B cell (primary cell): ENCODE measurements at places on chromosomes 2 and 18.
A peak's percentile ranks its signal among the peaks of the same experiment; 100 is the strongest.

- no peak for DNase-seq
These were observed 275.1 kb downstream of the TGIF1 start for GRCh38 chr18:3725115-3725514.

- no peak for DNase-seq
These were observed 124.2 kb upstream of the CELF4 start for GRCh38 chr18:37689841-37690240.

GRCh38 chr2:169036736-169037440 is 5.8 kb upstream of the ABCB11 start:
- DNase-seq, result no peak

- no peak for DNase-seq
These were observed 37.4 kb upstream of the RPL31 start for GRCh38 chr2:100964681-100965169.

- no peak for DNase-seq
These were observed 89.8 kb downstream of the HS6ST1 start for GRCh38 chr2:128228894-128229293.

- DNase-seq, result no peak
These were observed 10.2 kb upstream of the GPC1 start for GRCh38 chr2:240425236-240425615.

DNA sequence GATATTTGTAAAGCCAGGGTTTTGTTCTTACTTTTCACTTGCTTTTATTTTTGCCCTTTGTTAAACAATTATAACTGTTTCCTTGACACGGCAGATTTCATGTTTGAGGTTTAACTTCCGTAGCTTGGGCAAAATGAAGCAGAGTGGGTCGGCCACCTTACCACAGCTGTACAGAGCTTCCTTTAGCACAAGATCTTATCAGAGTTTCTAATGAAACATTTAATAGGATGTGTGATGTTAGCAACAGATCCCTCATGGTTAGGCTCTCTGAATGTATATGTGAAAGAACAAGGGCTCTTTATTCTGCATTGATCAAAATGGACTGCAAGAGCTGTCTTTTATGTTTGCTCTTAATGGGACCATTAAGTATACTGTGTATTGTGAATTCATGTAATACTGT is 22.3 kb downstream of the RNF125 start:
- peak; percentile 38 for DNase-seq

GRCh38 chr18:40249390-40250080 is 1705.5 kb upstream of the PIK3C3 start:
- DNase-seq, result no peak

- no peak for DNase-seq
These were observed 31.6 kb upstream of the SLC35F6 start for GRCh38 chr2:26732446-26732845.

- no peak for DNase-seq
These were observed 73.3 kb upstream of the MCFD2 start for GRCh38 chr2:46988733-46989481.

DNA sequence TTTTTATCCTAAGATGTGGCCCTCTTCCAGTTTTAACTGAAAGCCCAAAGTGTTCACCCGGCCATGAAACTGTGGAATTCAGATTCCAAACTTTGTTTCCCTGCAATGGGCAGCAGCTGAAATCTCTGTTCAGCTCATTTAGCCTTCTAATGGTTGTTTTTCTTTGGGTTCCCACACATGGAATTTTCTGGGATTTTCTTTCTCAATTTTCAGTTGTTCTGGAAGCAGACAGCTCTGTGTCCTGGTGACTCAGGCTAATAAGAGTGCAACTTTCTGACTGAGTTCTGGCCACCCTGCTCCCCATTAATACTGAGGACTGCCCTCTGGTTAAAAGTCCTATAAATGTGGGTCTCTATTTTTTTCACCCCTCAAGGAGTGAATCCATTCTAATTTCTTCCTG is 78.5 kb downstream of the PMS1 start:
- DNase-seq, result no peak

- no peak for DNase-seq
These were observed 418.3 kb upstream of the RAB12 start for GRCh38 chr18:8190980-8191379.

DNA sequence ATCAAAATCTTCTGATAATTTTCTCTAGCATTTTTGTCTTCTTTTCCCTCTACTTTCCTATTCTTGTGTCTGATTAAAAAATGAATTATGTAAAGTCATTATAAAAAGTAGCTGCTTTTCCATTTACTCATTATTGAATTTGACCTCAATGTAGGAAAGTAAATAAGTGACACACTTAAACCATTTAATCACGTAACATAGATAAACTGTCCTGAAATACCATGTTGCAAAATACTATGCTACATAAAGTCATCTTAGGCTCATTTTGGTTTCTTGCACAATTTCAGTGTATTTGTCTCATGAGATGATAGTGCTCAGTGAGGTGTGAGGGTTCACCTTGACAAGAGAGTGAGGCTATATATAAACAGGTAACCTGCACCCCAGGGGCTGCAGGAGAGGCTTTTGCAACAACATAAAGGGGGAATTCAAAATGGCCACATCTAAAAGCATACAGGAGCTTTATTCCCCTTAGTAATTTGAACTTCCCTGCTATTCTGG is 502.7 kb downstream of the RNF144A start:
- DNase-seq, result no peak

- no peak for DNase-seq
These were observed 74.2 kb upstream of the ST6GAL2 start for GRCh38 chr2:106959975-106960682.

DNA sequence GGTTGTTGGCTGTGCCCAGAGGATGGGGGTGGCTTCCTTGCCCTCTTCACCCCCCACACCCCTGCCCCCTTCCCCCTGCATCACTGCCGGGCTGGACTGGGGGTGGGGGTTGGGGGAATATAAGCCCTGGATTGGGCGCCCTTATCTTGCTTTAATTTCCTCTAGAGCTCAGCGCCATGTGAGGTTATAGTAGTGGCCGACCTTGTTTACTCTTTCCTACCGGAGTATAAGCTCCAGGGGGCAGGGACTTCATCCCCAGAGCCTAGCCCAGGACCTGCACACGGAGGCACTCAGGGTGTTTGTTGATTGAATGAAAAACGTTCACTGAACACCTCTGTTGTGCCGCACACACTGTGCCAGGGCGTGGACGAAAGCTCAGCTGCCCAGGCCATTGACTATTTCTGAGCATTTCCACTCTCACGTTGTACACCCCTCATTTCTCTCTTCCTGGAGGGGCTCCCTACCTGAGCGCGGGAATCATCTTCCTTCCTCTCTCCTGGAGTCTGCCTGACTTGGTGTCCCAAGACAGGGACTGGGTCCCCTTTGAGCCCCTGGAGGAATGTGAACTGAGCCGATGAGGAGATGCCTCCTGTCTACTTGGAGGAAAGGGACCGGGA is 9.3 kb upstream of the SPATA3 start:
- DNase-seq, result no peak

GRCh38 chr2:231711677-231712450 is 3.5 kb downstream of the PTMA start:
- no peak for DNase-seq

GRCh38 chr2:42153944-42154581 is 15.1 kb upstream of the EML4 start:
- DNase-seq, result no peak

DNA sequence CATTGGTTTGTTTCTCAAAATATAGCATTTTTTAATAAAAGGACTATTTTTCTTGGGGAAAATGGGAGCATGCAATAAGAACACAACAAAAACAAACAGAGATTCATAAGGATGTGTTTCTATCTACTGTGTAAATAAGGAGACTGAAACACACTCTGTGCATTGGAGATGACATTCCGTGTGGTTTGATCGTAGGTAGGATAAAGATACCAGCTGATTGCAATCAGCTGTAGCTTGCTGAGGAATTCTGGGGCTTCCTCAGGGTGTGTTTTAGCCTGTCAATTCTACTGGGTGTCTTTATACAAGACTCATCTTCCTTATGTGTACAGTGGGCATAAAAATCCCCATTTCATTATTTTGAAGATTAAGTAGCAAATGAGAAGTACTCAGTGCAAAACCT is 591.6 kb downstream of the DSC3 start:
- DNase-seq, result no peak

- DNase-seq, result peak; percentile 71
These were observed at the start of gene ABHD1 for GRCh38 chr2:27123302-27124150. TSS of gene ABHD1 (plus strand) at chr2:27123815. CDS start at chr2:27123949, 134 bp downstream.

- peak; percentile 71 for DNase-seq
These were observed 136.8 kb downstream of the NEDD4L start for GRCh38 chr18:58180738-58181353.

GRCh38 chr2:173866874-173867618 is 98.1 kb downstream of the SP3 start:
- no peak for DNase-seq

- DNase-seq, result no peak
These were observed 211.5 kb downstream of the IKZF2 start for GRCh38 chr2:212939777-212940531.

- DNase-seq, result no peak
These were observed 245.7 kb upstream of the REG3G start for GRCh38 chr2:78779761-78780160.

GRCh38 chr2:102184568-102184967 is 2.3 kb upstream of the IL1RL2 start:
- no peak for DNase-seq

- no peak for DNase-seq
These were observed 108.3 kb upstream of the LTBP1 start for GRCh38 chr2:32838418-32838817.

DNA sequence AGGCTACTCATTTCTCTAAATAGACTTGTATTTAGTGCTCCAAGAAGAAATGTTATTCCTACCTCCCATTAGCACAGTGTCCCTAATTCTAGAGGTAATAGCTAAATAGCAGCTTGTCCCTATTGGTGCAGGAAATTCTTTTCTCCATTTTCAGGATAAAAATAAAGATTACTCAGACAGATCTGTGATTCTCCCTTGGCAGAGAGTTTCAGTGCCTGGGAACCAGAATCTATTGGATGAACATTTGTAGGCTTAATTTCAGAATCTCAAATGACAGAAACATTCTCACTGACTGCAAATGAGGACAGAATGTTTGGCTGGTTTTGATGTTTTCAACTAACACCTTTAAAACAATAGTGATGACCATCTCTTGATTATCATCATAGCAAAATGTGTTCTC is 33.3 kb upstream of the LGALSL start:
- DNase-seq, result no peak

- DNase-seq, result no peak
These were observed 33.5 kb downstream of the LOXHD1 start for GRCh38 chr18:46623541-46623940.

DNA sequence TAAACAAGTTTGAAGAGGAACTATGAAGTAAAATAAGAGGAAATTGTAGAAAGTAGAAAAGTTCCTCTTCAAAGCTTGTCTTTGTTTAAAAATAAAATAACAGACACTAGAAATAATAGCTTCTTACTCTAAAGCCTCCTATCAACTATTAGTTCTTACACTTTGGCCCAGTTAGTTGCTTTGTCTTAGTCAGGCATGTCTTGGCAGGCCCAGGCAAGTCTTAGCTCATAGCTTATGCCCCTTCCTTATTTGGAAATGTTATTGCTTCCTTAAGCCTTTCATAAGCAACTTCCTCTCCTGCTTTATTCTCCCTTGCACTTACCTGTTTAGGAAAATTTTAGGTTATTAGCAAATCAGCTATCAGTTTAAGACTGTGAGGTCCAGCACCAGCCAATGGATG is 950.6 kb upstream of the LRATD1 start:
- DNase-seq, result no peak

DNA sequence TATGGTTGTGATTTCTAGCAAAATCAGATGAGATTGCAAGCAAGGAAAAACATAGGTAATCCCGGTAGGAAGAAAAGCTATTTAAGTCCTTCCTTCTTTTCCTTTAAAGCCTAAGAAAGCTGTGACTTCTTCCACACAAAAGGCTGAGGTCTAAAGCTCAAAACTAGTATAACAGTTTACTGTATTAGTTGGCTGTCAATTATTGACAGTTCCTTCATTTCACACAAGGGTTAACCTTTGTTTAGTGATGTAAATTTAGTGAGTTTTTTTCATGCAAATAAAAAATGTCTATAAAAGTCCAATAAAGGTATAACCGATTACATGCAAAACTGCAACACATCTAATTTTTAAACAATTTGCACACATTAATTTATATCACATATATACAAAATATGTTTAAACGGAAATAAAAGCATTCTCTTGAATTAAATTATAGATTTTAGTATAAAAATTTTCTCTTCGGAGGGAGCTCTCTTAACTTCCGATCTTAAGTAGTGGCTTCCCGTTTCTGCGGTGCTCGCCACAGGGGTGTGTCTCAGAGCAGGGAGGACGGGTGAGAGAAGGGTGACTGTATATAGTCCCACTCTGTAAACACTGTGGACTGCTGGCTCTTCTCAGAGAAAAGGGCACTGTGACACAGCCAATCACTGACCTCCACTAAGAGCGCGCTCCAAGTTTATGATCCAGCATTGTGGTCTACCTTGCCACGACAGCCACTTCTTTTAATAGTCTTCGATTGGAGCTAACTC is 33.4 kb downstream of the TTR start:
- DNase-seq, result no peak

DNA sequence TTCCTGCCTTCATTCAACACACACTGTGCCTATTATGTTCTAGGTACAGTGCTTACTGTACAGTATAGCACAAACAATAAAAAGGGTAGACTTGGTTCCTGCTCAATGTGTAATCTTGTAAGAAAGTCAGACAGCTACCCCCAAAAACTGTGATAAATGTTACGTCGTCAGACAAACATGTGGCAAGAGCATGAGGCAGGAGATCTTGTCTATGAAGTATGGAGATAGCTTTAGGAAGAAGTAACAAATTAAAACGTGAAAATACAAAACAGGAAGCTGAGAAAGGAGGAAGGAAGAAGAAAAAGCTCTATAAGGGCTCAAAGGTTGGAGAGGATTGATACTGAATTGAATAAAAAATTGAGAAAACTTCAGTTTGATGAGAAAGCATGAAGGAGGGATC is 276.2 kb upstream of the HNRNPA3 start:
- DNase-seq, result no peak

GRCh38 chr2:161357097-161357496 is 48.9 kb downstream of the PSMD14 start:
- no peak for DNase-seq

GRCh38 chr2:232490221-232491138 is 2.8 kb upstream of the ECEL1 start:
- no peak for DNase-seq

GRCh38 chr2:142037066-142037465 is 93.8 kb downstream of the LRP1B start:
- DNase-seq, result no peak

DNA sequence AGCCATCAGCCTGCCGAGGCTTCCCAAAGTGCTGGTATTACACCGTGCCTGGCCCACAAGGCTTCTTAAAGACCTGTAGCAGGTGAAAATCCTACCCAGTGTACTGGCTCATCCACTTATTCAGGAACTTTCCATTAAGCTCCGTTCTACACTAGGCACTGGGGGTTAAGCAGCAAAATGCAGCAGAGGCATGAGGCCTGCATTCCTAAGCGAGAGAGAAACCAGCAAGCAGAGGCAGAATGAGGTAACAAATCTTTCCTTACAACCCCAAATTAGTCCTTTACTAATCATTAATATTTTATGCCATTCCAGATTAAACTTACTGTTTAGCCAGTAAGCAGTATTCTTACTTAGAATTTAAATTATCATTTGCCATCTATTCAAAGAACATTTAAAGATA is 32.8 kb downstream of the UXS1 start:
- no peak for DNase-seq
